Coronary artery (tissue), 2 donors: ENCODE measurements at places on chromosomes 12 and 14.

DNA sequence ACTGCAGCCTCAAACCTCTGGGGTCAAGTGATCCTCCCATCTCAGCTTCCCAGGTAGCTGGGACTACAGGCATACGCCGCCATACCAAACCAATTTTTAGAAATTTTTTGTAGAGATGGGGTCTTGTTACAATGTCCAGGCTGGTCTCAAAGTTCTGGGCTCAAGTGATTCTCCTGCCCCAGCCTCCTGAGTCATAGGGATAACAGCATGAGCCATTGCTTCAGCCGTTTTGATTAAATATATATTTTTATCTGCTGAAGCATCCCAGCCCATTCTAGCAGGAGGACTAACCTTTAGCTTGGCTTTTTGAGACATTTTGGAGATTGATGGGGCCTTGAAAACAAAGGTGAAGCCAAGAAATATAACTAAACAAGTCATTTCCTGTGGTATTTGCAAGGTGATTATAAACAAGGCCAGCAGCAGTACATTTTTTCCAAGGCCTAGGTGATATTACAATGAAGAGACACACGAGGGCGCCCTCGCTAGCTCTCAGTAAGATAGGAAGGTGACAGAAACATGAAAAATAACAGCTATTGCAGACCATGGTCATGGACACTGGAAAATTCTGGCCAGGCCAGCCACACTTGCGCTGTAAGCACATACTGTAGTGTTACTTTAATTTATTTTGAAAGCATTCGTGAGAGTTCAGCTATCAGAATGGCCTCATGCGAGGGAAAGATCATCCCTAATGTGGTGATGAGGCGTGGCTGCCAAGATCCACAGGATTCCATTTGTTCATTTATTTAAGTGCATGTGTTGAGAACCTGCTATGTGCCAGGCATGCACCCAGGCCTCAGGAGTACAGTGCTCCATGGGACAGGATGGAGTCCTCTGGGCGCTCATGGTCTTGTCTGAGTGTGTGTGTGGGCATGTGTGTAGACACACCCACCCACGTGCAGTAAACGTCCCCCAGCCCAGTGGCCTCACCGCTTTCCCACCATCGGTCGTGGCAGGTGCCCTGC lies 63.5 kb downstream of the DGLUCY start:
- no peak for DNase-seq

DNA sequence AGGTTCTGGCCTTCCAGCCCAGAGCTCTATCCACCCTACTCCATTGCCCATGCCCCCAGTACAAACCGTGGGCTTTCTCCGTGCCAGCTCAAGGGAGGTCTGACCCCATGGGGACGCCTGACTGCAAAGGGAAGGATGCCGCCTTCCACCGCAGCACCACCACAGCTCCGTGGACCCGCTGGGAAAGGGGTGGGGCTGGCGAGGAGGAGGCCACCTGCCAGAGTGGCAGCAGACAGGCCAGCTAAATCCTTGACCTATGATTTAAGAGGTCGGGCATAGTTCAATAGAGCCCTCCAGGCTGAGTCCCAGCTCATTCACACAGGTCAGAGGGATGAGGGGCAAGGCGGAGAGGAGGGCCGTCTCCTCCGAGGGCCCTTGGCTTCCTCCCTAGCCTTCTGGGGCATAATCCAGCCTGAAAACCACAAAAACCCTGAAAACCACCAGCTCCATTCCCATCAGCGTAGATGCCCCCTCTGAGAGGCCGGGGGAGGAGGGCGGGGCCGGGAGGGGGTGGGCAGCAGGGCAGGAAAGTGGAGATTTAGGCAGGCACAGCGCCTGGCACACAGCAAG lies 14.9 kb upstream of the FIGNL2 start:
- no peak for DNase-seq

DNA sequence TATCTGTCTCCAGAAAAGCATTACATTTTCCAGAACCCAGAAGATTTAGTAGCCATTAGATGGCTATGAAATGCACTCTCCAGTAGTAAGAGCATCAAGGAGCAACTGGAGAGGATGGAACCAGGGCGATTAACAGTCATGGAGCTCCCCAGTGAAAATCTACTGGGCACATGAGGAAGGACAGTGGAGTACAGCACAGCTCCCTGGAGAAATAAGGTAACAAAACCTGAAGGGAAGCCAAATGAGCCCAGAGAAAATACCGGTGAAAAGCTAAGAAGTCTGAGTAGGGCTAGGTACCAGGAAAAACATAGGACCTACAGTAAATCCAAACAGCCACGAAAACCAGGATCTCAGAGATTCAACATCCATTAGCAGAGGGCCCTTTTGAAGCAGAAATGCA lies 21.6 kb downstream of the SOX5 start:
- no peak for DNase-seq

GRCh38 chr12:39905152-39905551 lies 200.7 kb downstream of the SLC2A13 start:
- DNase-seq, result no peak

DNA sequence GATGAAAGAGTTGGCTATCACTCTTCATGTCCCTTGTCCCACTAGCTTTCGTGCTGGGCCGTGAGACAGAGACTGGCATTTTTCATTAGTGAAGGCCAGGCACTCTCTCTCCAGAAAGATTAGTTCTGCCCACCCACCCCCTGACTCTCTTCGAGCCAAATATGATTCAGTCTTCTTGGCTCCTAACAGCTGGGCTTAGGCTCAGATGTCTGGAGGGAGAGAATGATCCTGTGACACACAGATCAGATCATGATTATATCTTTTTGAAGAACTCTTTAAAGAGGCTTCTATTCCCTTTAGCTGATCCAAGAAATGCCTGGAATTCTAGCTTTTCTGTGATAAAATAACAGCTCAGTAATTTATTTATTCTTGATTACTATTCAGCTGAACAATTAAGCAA lies 5.2 kb upstream of the GNG2 start:
- DNase-seq, result no peak

DNA sequence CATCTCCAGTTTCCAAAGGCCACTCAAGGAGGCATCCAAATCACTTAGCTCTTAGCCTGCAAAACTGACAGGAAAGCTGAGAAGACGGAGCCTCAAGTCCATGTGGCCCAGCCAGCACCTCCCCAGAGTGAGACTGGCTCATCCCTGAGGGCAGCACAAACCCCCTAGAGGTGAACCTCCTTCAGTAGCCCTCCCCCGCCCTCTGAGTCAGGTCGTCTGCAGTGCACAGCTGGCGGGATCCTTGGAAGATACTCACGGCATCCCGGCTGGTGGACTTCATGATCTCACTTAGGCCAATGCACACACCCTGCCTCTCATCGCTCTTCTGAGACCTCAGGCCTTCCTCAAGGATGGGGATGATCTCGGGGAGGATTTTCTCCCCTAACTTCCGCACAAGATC lies 24.1 kb upstream of the RAB35 start:
- no peak for DNase-seq

DNA sequence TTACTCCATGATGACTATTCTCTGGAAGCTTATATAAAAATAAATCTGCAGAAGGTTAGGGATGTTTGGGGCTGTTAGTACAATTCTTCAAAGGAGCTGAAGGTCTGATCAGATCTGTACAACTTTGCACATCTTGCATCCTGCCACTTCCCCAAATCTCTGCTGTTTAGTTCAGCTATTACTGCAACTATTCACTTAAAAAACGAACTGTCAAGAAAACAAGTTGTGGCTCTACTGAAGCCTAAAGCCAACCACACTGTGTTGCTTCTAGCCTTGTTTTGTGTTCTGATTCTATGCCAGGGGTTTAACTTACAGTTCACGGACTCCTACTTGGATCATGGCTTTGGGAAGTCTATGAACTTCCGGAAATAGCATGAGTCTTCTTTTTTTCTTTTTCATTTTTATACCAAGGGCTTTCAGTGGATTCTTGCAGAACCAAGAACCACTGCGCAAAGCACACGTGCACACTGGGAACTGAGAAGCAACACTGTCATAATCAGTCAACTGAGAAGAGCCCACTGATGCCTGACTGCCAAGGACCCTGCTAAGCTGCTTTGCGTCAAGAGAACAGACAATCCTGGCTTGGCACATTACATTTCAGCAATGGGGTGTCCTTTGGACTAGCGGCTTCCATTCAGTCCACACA lies 66.3 kb upstream of the EEA1 start:
- DNase-seq, result no peak

DNA sequence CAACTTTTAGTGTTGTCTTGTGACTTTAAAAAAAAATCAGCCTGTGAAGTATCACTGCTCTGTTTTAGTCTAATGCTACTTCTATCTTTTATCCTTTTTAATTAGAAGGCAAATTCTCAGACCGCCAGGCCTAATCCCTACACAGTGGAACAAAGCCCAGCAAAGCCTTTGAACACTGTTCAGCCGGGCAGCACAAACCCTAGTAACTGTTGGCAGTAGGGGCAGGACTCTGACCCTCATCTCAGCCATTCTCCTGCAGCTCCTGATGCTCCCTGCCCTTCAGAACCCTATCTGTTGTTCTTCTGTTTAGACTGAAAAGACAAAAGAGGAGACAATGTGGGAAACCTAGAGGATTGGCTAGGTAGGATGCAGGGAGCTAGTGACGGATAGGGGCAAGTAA lies 78.0 kb upstream of the OTX2 start:
- DNase-seq, result no peak

- DNase-seq, result no peak
Measured at GRCh38 chr12:76531056-76531455, 28.5 kb downstream of the OSBPL8 start.

DNA sequence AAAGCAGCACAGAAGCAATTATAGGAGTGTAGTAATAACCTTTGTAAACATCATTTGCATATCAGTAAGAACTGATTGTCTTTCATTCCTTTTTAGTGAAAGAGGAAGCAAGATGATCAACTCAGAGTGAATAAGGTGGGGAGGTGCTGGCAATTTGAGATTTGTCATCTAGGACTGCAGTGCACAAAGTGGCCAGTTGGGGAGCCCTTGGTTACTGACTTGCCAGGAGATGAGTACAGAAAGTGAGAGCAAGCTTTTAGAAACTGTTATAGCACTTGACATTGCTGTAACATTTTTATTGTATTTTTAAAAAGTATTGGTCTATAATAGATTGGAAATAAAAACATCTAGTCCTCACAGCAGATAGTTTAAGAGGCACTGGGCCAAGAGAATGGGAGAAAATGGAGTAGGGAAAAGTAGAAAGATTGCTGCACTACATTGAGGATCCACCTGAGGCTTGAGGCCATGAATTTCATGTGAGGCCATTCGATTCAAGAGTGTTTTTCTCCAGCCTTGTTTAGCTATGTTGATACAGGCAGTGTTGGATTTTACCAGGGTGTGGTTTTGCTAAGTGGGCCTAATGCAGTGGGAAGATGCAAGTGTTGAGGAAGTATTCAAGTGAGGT lies 98.2 kb downstream of the SNAPC1 start:
- no peak for DNase-seq

DNA sequence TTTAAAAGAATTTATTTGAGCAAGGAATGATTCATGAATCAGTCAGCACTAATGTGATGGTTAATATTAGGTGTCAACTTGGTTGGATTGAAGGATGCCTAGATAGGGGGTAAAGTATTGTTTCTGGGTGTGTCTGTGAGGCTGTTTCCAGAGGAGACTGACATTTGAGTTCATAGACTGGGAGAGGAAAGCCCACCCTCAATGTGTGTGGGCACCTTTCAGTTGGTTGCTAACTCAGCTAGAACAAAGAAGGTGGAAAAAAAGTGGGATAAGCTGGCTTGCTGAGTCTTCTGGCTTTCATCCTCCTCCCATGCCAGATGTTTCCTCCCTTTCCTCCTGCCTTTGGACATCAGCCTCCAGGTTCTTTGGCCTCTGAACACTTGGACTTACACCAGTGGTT lies 47.2 kb downstream of the TESPA1 start:
- DNase-seq, result no peak

GRCh38 chr12:56103066-56103711 lies 1.2 kb upstream of the PA2G4 start:
- no peak for DNase-seq

DNA sequence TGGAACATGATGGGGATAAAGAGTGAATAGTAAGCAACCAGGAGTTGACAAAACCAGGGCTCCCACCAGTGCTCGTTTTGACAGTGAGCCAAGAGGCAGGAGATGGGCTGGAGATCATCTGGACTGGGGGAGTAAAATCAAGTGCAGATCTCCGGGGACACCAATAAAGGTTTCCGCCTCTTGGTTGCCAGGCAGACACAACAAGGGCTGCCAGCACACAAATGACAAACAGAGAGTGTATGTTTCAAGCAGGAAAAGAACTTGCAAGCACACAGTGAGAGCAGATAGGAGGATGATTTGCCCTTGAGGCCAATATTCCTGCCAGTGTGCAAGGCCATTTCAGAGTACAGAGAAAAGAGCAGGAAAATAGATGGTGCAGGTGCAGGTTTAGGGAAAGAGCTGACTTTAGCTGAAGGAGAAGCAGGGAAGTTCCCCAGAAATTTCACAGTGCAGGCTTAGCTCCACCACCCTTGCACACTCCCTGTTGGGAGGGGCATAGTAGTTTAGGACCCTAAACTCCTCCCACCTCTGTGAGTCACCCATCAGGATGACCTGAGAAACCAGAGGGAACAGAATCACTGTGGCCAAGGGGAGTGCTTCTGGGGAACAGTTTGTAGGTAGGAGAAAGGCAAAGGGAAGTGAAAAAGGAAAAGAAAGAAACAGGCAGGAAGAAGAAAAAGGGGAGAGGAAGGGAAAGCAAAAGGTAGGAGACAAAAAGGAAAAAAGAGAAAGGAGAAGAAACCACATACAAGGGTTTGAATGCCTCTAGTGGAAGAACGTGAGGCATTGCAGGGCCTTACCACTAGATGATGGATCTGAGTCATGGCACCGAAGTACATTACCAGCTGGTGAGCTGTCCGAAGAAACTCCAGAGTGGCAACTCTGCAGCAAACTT lies 404.4 kb downstream of the SLC6A15 start:
- DNase-seq, result no peak

GRCh38 chr12:99154983-99155336 lies 492.6 kb upstream of the GARIN6 start:
- no peak for DNase-seq

DNA sequence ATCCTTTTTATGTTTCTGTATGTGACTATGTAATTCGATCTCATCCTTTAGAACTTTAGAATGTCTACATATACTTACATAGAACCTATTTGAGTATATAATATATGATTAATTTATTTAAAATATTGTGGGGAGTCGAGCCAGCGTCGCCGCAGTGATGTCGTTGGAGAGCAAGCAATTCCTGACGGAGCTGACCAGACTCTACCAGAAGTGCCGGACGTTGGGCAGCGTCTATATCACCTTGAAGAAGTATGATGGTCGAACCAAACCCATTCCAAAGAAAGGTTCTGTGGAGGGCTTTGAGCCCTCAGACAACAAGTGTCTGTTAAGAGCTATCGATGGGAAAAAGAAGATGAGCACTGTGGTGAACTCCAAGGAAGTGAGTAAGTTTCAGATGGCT lies 6.4 kb upstream of the CD27 start:
- DNase-seq, result no peak
